ENCODE measurements at places on chromosomes 16 and 17.
A peak's percentile ranks its signal among the peaks of the same experiment; 100 is the strongest.

DNA sequence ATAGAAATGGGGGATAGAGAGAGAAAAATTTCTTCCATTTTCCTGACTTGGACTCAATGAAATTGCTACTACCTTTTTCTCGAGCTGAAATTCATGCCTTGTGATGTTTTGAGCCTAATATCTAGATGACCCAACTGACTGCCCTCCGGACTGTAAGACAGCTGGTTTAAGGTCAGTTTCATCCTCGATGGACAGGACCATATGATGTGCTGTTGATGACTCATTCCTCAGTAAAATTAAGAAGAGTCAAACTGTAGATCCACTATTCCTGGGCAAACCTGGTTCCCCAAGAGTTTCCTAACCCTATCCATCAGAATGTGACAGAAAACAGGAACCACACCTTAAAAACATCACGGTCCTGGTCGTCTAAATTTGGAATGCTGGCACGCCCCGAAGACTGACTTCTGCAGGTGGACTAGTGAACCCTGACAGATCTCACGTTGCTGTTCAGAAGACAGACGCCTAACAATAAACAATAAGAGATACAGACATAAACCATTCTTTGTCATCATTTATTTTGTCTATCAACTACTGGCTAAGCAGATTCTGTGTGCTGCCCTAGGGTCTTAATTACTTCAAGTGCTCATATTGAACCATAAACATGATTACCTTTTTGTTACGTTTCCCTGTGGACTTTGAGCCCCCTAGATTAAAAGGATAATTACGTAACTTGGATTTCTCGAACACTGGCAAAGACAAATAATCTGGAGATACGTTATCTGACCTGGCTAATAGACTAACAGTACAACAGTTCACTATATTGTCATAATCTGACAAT is 45.1 kb upstream of the NOS2 start:
- no peak for DNase-seq

DNA sequence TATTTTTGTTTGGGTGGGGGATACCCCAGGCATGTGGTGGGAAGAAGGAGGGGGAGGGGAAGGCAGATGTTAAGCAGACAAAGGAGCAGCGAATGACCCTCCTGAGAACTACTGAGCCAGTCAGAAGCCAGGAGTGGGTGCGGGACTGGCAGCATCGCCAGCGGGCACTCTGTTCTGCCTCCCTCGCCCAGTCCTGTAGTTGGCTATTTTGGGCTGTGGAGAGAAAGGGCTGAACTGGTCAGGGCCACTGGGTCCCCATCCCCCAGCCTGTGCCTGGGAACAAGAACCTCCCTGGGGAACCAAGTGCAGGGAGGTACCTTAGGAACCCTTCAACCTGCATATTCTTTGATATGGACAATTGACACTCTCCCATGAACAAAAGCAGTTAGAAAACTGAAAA is 6.4 kb downstream of the LRRC3C start:
- no peak for DNase-seq

DNA sequence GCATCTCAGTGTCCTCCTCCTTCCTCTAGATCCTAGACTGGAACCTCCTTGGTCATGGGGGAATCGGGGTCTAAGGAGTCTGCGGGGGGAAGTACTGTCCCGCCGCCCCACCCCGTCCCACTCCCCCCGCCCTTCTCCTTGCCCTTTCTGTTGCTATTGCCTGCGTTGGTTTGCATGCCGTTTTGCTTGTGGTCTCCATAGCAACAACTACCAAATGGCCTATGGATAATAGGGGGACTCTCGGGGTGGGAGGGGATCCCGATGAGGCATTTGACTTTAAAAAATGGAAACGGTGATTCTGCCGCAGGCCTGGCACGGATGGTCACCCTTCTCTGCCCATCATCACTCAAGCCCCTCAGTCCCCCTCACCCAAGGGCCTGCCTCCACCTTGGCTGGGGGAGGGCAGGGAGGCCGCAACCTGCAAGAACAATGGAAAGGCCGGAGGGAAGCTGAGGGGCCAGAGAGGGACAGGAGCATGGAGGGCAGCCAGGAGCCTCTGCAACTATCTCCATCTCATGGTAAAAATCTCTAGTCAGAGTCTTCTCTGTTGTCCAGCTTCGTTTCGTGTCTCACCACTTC is 231.4 kb upstream of the TNRC6C start:
- no peak for DNase-seq

DNA sequence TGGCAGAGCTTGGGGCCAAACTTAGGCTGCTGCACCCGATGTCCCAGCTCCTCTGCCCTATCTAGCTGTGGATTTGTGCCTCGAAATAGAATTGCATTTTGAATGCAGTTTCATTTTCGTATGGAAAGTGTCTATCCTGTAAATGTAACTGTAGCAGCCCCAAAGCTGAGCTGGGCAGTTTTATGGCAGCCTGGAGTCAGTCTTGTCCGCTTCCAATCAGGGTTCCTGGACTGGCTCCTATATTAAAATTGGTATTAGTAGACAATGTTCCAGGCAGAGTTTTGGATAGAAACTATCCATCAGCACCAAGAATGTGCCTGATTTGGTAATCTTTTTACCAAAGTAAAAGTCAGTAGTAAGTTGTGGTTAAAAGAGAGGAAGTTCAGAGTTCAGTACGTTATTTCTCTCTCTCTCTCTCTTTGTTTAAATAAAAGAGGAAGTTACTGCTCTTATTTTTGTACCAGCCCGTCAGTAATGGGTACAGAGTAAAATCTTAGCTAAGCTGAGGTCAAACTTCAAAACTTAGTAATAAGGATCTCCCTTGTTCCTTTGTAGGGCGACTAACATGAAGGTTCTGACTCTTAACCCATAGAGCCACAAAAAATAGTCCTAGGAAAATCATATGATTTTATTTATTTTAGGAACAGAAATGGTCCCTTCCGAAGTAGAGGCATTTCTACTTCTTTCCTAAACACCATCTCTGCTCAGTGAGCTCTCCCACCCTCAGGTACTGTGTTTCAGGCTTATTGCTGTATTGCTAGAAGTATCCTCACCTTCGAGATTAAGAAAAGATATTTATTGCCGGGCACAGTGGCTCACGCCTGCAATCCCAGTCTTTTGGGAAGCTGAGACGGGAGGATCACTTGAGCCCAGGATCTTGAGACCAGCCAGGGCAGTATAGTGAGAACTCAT is 28.0 kb downstream of the PRKCB start:
- no peak for DNase-seq

DNA sequence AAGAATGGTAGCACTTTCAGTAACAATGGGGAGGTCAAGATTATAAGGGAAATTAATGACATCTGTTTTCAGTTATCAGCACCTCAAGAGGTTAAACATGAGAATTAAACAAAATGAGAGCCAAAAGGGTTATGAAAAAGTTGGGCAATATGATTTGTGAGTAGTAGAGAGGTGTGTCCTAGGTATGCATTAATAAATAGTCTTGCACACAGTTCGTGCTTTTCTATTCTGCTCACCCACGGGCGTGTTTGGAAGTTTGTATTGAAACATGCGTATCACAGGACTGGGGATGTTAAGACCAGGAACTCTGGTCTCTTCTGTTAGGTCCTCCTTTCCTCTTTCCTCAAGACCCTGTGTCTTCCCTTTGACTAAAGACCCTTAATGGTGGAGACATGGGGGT is 6.0 kb downstream of the BPTF start:
- no peak for DNase-seq

- peak; percentile 92 for DNase-seq
These were observed 10.6 kb upstream of the AURKB start for GRCh38 chr17:8220783-8221662.

GRCh38 chr16:31000671-31001382 is 9.6 kb downstream of the STX1B start:
- no peak for DNase-seq

DNA sequence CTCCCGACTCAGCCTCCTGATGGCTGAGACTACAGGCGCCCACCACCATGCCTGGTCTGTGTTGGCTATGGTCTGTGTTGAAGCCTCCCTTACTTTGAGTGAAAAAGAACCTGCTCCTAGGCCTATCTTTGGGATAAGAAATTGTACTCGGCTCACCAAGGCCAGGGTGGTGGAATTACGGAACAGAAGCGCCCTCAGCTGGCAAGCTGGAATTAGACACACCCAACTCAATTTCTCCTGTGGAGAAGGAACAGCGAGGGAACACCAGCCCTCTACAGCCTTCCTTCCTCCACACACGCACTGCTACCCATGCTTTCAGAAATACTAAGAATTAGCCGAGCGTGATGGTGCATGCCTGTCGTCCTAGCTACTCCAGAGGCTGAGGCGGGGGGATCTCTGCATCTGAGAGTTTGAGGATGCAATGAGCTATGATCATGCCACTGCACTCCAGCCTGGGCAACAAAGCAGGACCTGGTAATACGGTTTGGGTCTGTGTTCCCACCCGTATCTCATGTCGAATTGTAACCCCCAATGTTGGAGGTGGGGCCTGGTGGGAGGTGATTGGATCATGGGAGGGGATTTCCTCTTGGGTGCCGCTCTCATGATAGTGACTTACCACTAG is 40.1 kb upstream of the RBBP6 start:
- DNase-seq: peak; percentile 52
